ENCODE measurements at places on chromosomes 13 and 19.
A peak's percentile ranks its signal among the peaks of the same experiment; 100 is the strongest.

DNA sequence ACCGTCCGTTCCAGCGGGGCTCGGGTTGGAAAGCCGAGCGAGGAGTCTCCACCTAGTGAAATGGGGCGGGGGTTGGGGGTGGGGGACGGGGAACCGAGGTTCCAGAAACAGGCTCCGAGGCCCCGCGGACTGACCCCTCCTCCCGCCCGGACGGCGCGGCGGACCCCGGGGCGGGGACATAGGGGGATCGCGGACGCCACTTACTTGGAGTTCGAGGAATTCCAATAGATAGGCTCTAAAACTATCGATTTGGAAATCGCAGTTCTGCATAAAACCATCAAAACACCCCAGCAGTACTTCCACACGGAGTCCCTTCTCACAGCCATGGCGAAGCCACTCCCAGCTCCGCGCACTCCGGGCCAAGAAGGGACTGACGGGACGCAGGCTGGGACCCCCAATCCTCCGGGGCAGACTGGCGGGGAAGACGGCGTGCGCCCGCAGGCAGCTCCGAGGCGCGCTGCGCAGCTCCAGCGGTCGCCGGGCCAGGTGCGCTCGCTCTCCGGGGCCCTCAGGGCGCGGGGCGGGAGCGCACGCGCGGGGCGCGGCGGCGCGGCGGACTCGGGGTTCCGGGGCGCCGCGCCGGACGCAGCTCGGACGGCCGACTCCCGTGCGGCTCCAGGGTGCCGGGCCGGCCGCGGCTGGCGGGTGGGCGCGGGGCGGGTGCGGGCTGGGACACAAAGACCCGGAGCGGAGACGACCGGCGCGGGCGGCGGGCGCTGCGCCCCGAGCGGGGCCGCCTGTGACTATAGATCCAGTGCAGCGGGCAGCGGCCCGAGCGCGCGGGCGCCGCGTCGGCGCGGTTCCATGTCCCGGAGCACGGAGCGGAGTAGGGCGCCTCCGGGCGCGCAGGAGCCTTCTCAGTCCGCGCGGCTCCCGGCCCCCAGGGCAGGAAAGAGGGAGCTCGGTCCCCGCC, 567 bp downstream of the EFNB2 start:
- peak; percentile 35 for DNase-seq

- no peak for DNase-seq
These were observed 1.8 kb downstream of the PVR start for GRCh38 chr19:44645407-44646048.

GRCh38 chr13:96093296-96094006, 3.5 kb downstream of the HS6ST3 start:
- peak; percentile 42 for DNase-seq

GRCh38 chr19:52464798-52465470, 11.6 kb downstream of the ZNF578 start:
- DNase-seq = no peak

GRCh38 chr13:30802501-30802900, 67.2 kb downstream of the ALOX5AP start:
- no peak for DNase-seq

Measured in cardiac fibroblast (primary cell).